ENCODE measurements at places on chromosomes 11 and 22.
A peak's percentile ranks its signal among the peaks of the same experiment; 100 is the strongest.

DNA sequence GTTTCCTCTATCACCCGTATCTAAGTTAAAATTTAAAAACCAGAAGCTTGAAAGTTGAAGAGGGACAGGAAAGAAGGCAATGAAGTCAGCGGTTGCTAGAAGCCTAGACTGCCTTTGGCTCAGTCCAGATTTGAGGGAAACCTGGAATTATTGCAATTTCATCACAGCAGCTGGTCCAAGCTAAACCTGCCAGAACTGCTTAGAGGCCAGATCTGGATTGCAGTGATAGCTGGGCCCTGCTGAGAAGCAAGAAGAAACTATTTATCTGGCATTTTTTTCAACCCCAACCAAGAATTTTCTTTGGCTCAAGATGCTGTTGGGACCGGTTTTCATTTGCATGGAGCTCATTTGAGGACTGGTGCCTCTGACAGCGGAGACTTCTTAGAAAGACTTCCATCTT lies 121.5 kb upstream of the TEAD1 start:
- no peak for DNase-seq

DNA sequence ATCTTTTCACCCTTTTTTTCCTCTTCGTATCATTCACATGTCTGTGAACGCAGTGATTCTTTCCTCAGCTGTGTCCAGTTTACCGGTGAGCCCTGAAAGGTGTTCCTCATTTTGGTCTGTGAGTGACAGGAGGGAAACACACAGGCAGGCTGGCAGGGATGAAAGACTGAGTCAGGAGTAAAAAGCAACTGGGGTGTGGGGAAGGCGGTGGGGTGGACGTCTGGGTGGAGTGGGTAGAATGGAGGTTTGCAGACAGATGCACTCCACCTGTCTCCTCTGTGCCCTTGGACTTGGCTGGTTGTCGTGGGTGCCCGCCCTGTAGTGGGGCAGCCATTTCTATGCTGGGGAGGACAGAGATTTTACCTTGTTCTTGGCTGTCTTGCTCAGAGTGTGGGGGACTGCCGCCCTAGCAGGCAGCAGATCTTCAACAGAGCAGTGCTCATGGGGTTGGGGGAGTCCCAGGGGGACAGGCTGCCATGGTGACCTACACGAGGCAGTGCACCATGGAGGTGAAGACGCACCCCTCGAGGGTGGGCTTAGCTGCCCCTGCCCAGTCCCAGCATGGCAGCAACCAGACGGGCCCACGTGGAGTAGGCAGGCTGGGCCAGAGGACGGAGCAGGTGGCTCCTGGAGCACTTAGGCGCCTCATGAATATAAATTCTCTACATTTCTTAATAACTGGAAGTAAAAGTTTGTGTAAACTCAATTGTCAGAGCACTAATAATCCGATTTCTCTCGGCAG lies 603.7 kb downstream of the TBC1D22A start:
- DNase-seq = peak; percentile 4

GRCh38 chr22:21643533-21644357 lies 1.6 kb downstream of the SDF2L1 start:
- no peak for DNase-seq

DNA sequence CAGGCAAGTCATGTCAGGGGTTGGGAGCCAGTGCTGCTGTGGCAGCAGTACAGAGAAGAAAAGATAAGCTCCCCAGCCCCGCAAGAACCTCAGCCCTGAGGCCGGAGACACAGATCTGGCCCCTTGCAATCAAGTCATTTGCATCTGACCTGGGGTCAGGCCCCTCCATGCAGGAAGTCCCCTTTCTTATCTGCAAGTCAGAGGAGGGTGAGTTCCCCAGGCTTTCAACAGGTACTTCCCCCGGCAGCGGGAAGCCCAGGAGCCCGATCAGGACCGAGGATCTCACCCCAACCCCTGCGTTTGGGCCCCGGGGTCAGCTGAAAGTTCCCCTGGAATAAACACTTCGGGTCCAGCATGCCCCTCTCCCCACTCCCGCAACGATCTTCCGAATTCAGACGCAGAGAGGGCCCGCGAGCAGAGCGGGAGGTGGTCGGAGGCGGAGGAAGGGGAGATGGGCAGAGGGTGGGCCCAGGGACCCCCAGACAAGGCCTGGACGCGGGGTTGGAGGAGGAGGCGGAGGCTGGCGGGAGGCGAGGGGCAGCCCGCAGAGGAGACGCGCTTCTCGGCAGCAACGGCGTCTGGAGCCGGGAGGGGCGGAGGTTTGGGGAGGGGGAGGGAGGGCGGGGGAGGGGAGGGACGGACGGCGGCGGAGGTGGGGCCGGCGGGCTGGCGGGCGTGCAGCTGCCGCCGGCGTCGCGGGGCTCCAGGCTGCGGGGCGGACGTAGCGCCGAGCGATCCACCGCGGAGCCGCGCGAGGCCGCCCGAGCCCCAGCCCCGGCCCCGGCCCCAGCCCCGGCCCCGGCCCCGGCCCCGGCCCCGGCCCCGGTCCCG lies at the start of gene TSPAN18:
TSS of gene TSPAN18 (plus strand) at position 680 of the 831 bp plus-strand sequence. CDS start 179,455 bp downstream, outside the sequence.
- no peak for DNase-seq

- DNase-seq = no peak
Observed at GRCh38 chr11:112748713-112749543, 212.3 kb upstream of the NCAM1 start.

- DNase-seq = no peak
Observed at GRCh38 chr22:45231293-45231692, 9.4 kb downstream of the KIAA0930 start.

DNA sequence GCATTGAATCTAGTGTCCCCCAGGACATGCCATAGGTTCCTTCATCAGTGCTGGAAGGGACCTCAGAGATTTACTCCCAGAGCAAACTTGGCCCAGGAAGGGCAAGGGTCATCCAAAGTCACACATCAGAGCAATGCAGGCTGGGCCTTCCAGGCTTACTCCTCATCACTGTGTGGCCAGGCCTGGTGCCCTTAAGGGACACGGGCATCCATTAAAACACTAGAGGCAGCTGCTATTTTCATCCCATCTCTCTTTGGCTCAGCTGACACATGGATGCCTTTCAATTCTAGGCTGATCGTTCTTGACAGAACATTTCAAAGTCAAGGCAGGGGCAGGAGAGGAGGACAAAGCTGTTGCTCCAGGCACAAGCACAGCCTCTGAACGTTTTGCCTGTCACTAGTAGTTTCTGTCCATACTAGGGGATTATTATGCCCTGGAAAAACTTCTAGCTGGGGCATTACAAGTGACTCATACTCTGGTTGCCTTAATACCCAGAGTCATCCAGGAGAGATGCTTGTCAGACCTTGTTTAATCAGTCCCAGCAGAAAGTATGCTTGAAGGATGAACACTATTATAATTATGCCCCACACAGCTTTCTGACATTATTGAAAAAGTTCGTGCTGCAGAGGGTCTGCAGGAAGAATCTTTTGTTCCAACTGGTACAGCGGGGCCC lies 240.3 kb downstream of the TENM4 start:
- DNase-seq = no peak

GRCh38 chr11:10042699-10043098 lies 251.3 kb downstream of the SBF2 start:
- no peak for DNase-seq

DNA sequence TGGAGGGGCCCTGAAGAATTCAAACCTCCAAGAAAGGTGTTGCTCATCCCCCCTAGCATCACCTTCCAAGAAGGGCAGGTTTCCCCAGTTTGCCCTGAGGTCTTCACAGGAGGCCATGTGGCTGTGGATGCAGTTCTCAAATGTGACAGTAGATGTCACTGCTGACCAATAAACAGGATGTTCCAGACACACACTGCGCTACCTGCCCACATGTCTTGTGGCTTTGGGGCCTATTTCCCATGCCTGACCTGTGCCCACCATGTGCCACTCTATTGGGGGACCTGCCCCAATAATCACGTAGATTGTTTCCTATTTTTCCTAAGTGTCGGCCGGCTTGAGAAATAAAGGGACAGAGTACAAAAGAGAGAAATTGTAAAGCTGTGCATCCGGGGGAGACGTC lies 4.5 kb downstream of the GSTT2 start:
- DNase-seq = no peak

DNA sequence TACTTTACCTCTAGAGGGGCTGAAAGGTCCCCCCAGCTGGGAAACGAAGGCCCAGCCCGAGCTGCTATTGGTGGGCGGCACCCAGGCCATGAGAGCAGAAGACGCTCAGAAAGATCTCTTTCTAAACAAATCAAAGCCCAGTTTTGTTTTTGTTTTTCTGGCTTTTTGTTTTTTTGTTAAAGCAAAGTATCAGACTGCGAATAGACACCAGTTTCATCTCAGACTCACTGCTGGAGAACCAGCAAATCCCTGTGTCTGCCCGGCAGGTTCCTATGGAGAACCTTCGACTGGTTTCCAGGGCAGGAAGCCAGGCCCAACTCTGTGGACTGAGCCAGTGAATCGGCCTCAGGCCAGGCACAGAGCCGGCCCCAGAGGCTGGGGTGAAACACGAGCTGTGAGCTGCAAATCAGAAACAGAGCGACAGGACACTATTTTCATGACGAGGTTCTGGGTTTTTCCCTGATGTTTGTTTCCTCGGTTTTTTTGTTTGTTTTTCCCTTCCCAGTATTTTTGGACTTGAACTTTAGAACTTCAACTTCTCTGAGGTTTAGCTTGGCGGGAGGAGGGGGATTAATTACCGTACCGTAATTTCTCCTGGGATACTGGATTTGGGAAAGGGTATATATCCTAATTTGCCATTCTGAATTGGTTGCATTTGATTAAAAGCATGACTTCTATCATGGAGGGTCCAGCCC lies 16.0 kb upstream of the B4GALNT4 start:
- DNase-seq = no peak

DNA sequence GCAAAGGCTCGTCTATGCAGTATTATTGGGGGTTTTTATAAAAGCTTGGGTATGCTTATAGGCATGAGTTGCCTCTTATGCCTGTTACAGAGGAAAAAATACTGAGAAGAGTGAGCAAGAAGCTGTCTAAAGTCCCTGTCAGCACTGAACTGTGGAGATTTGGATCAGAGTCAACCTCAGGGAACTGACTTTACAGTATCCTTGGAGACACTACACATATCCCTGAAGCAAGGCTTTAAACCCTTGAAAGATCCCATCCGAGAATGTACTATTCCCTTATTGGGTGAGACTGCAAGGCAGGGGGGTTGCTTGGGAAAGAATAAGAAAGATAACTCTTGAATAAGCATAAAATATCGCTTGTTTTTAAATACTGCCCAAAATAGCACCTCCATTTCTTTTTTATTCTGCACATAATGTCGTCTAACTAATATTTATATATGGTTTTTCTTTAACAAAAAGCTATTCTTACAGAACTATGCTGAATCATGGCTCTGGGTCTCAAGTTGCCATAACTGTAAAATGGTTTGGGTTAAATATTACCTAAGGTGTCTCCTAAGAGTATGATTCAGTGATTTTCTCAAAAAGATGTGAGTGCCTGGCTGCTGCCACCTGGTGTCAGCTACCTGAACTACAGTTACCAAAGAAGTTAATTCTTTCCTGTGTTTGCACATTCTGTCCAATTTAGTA lies 1062.8 kb downstream of the DLG2 start:
- no peak for DNase-seq

GRCh38 chr11:72781063-72781312 lies 12.9 kb downstream of the STARD10 start:
- no peak for DNase-seq

DNA sequence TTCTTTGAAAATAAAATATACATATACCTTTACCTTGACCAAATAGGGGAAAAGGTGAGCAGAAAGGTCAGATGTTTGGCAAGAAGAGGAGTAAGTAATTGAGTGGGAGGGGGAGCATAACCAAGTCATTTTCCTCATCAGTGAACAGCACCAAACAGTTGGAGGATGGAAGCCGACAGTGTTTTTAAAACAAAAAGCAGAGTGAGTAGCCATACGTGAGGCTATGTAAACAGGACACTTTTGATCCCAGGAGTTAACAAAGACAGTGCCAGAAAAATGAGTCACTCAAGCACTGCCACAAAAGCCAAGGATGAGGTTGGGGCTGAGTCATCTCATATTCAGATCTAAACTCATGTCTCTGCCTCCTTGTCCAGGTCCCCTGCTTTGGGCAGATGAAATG lies 734.7 kb downstream of the KCNA4 start:
- DNase-seq = no peak

- no peak for DNase-seq
Observed at GRCh38 chr11:114880442-114880841, 202.1 kb downstream of the NXPE2 start.

DNA sequence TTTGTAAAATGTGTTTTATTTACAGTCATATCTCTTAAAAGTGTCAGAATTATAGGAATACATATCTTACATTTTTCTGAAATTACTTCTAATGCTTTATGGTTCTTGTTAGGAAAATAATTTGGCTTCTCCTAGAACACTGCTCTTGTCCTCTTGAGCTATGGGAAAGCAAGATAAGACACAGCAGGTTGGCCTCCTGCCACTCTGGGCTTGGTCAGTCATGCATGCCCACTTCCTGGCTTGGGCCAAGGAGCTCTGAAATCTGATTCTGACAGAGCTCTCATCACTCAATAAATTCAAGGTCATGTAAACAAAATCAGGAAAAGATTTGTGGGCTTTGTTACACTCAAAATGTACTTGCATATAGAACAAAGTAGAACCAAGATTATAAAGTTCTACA lies 1036.0 kb downstream of the OPCML start:
- no peak for DNase-seq

DNA sequence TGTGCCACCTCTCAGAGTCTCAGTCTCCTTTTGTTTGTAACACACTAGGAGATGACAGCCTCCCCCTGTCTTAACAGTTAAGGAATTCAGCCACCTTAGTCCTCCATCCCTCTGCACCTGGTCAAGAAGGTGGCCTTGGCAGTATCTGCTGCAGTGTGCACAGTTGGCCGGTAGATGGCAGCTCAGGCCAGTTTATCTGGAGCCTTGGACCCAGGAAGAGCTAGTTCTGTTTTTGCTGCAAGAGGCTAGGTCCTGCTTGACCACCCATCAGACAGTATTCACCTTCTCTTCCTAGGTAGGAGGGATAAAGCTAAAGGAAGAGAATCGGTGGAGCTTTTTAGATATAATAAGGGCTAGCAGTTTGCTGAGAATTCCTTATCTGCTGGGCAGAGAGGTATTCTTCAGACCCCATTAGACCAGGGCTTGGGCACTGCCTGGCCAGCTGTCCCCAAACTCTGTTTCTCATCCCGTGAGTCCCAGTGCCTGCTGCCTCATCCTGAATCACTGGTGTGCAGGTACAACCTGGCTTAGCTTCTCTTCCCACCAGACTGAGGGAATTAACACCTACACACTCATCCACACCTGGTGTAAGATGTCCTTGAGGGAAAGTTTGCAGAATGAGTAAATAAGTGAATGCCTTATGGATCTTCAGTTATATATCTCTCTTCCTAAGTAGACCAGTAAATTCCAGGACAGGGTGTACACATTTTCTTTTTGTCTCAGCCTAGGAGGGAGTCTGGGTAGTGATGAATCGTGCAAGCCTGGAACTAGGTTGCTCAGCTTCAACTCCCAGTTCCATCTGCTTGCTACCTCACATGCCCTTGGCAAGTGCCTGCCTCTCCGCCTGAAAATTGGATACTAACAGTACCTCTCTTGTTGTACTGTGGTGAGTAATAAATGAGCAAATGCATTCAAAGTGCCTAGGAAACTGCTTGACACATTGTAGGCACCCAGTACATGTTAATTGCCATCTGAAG lies 70.8 kb upstream of the NARS2 start:
- peak; percentile 81 for DNase-seq

DNA sequence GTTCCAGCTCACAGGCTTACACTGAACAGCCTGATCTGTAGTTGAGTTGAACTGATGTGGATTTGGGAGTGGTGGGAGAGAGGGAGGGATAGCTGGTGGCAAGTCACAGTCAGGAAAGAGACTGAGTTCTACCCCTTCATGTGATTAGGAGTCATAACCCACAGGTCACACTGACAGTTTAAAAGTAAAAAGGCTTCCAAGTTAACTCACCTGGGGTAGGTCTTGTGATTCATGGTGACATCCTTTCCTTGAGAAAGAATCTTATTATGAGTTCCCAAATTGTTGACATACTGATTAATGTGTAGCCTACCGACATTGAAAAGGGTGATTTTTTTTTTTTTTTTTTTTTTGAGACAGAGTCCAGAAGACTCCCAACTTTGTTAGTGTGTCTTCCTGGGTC lies 5.4 kb downstream of the IZUMO1R start:
- DNase-seq = no peak
